ENCODE measurements at places on chromosomes 5 and 9. TPM values are rescaled to one million over a fixed set of nuclear protein-coding genes. Genes with fewer than 3 reads are reported as not detected.

GRCh38 chr5:132321109-132321721 is 27.0 kb downstream of the SLC22A4 start:
- H3K36me3 ChIP-seq, result no peaks in the 10 kb centered on the region
- H3K4me1 ChIP-seq, result no peaks in the 10 kb centered on the region
- H3K4me3 ChIP-seq, result no peak overlapping the region

Gene GRM6
- not detected for total RNA-seq

DNA sequence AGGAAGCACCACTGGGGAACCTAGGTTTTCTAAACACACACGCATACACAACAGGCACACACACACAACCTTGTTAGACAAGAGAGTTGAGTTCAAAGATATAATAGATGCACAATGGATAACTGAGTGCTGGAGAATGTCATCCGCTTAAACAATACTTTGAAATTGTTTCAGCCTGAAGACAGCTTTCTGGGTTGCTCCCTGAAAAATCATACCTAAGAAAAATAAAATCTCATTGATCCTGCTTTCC is 126.1 kb downstream of the TMEM161B start:
- no peaks in the 10 kb centered on the region for H3K36me3 ChIP-seq
- H3K4me3 ChIP-seq, result no peak overlapping the region
- H3K4me1 ChIP-seq, result peaks cover 20% of the 10 kb centered on the region
- H3K27ac ChIP-seq, result no peak overlapping the region
- H3K27me3 ChIP-seq, result peaks cover 45% of the 10 kb centered on the region

Gene BTNL9
- not detected for total RNA-seq

- no peaks in the 10 kb centered on the region for H3K27me3 ChIP-seq
- no peaks in the 10 kb centered on the region for H3K4me1 ChIP-seq
- no peak overlapping the region for H3K27ac ChIP-seq
Observed at GRCh38 chr9:6805532-6805931, 47.8 kb downstream of the KDM4C start.

DNA sequence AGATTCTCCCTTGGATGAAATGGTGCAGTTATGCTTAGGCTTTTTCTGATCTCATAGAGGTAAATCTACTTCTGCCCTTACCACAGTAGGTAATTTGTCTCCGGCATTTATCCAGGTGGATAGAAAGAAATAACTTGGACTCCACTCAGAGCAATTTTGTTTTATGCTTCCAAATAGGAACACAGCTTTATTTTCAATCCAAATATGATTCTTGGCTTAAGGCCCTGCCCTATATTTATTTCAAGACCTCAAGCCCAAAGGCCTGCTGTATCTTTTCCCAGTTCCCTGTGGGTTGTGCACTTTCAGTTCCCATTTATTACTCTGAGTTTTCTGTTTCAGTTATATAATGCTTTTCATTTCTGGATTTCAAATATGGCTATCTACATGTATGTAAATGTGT is 274.2 kb upstream of the SMC2 start:
- no peaks in the 10 kb centered on the region for H3K27me3 ChIP-seq
- no peak overlapping the region for H3K27ac ChIP-seq
- no peaks in the 10 kb centered on the region for H3K4me1 ChIP-seq
- no peak overlapping the region for H3K4me3 ChIP-seq

DNA sequence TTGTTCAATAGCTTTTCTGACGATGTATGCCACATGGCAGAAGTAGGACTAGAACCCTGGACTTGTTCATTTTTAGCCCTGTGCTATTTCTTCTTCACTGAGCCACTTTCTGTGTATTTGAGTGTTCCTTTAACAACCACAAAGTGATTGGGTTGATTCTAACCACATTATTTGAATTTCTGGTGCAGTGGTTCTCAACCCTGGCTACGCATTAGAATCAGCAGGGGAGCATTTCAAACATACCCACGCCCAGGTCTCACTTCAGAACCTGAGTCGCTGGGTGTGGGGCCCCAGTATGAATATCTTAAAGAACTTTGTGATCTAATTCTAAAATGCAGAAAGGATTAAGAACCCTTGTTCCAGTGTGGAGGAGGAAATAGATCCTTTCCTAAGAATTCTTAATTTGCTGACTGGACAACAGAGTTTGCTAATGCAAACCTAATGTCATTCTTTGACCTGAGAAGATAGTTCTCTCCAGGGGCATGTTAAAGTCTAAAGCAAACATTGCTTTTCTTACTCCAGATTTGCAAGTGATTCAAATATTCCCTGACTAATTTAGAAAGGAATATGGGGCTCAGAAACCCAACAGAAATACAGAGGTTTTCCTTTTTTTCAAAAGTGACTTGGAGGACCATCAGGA is 75.4 kb upstream of the GDNF start:
- DNase-seq, result no peak
- H3K4me3 ChIP-seq, result no peak overlapping the region
- H3K27me3 ChIP-seq, result peaks cover 24% of the 10 kb centered on the region
- H3K4me1 ChIP-seq, result no peaks in the 10 kb centered on the region
- H3K27ac ChIP-seq, result no peak overlapping the region
- H3K36me3 ChIP-seq, result peaks cover 1% of the 10 kb centered on the region

DNA sequence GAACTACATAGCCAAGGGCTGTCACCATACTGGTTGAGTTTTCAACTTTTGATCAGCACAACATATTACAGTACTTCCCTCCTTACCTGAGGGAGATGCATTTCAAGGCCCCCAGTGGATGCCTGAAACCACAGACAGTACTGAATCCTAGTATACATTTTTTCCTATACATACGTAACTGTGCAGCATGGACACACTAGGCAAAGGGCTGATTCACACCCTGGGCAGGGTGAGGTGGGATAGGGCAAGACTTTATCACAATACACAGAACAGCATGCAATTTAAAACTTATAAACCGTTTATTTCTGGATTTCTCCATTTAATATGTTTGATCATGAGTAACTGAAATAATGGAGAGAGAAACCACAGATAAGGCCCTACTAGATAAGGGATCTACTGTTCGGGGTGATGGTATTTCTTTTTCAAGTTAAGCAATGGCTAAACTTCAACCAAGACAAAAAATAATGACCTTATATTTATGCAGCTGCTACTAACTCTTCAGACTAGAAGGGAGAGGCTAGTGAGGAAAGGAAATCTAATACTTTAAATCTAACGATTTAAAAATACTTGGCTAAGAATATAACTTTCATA is 186.9 kb upstream of the GNA14 start:
- peaks cover 2% of the 10 kb centered on the region for H3K27me3 ChIP-seq
- no peak overlapping the region for H3K4me3 ChIP-seq
- H3K36me3 ChIP-seq, result peaks cover 2% of the 10 kb centered on the region
- no peak overlapping the region for H3K27ac ChIP-seq
- H3K4me1 ChIP-seq, result peaks cover 4% of the 10 kb centered on the region

GRCh38 chr9:113657765-113658544 is 194.4 kb downstream of the RGS3 start:
- H3K36me3 ChIP-seq, result no peaks in the 10 kb centered on the region
- H3K27me3 ChIP-seq, result peaks cover 25% of the 10 kb centered on the region
- H3K27ac ChIP-seq, result no peak overlapping the region
- peak; percentile 86 for DNase-seq
- H3K4me1 ChIP-seq, result peaks cover 13% of the 10 kb centered on the region

- peak within 1 kb of the TSS; percentile 91 for H3K27ac ChIP-seq
- peak; percentile 89 for DNase-seq
- H3K36me3 ChIP-seq, result peaks cover 13% of the 10 kb centered on the region
- peak within 1 kb of the TSS; percentile 83 for H3K4me3 ChIP-seq
- H3K4me1 ChIP-seq, result peaks cover 43% of the 10 kb centered on the region
- H3K27me3 ChIP-seq, result no peaks in the 10 kb centered on the region
Observed at GRCh38 chr9:131393622-131394463, at the start of gene PRRC2B. PRRC2B (plus strand) TSS chr9:131394086; CDS start chr9:131430145, 36,059 bp downstream.

DNA sequence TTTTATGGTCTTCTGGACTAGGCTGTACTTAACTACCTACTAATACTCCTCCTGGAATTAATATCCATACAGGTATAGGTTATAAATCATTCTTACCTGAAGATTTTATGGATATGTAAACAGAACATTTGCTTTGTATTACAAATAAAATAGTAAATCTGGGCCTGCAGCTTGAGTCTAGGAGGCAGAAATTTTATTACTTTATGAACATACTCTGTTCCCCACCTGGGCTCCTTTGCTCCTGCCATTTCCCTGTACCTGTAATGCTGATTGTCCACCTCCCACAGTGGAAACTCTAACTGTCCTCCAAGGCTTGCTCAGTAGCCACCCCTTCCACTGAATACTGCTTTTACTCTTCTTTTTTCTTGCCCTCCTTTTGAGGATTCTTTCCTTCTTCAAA is 108.0 kb downstream of the PAM start:
- no peak for DNase-seq
- peaks cover 10% of the 10 kb centered on the region for H3K4me1 ChIP-seq
- H3K4me3 ChIP-seq, result no peak overlapping the region
- H3K27ac ChIP-seq, result no peak overlapping the region
- peaks cover 13% of the 10 kb centered on the region for H3K27me3 ChIP-seq
- H3K36me3 ChIP-seq, result peaks cover 2% of the 10 kb centered on the region

GRCh38 chr5:67605730-67606585 is 409.4 kb upstream of the CD180 start:
- no peak overlapping the region for H3K4me3 ChIP-seq
- no peak overlapping the region for H3K27ac ChIP-seq
- peaks cover 5% of the 10 kb centered on the region for H3K27me3 ChIP-seq
- H3K36me3 ChIP-seq, result no peaks in the 10 kb centered on the region

DNA sequence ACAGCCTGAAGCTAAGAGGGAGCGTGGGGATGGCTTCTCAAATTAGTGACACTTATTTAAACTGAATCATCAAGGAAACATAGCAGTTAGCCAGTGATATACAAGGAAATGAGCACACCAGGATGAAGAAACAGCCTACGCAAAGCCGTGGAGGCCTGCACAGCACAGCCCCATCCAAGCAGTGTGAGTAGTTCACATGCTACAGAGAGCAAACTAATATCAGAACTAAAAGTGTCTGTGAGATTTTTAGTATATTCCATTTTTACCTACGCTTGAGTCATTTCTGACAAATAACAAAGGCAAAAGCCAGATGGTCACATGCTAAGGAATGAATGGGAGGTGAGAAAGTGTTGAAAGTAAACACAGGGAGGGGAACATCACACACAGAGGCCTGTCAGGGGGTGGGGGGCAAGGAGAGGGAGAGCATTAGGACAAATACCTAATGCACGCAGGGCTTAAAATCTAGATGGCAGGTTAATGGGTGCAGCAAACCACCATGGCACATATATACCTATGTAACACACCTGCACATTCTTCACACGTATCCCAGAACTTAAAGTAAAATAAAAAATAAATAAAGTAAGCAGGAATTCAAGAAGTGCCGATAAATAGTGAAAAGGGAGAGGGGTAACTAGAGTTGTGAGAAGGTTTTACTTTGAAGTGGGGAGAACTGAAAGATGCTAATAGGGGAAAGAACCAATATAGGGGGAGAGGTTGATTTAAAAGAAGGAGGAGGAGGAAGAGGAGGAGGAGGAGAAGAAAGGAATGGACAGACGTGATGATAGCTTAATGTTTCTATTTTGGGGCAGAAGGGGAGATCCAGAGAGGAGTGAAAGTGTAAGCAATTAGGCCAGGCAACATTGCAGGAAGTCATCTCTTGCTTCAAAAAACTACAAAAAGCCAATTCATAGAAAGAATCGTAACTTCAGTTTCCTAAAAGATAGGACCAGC is 100.9 kb upstream of the PTGER4 start:
- no peaks in the 10 kb centered on the region for H3K27me3 ChIP-seq
- H3K4me3 ChIP-seq, result peak overlapping the region; percentile 73
- peak overlapping the region; percentile 79 for H3K27ac ChIP-seq
- DNase-seq, result peak; percentile 61

- no peaks in the 10 kb centered on the region for H3K27me3 ChIP-seq
- DNase-seq, result no peak
- H3K4me1 ChIP-seq, result no peaks in the 10 kb centered on the region
- H3K27ac ChIP-seq, result no peak overlapping the region
- no peak overlapping the region for H3K4me3 ChIP-seq
Observed at GRCh38 chr5:44740660-44741059, 68.1 kb upstream of the MRPS30 start.

Gene DRD1
- not detected for total RNA-seq

Gene MEIKIN
- not detected for total RNA-seq

Gene FGF10
- not detected for total RNA-seq

GRCh38 chr5:16690243-16690852 is 73.6 kb upstream of the RETREG1 start:
- H3K4me3 ChIP-seq, result no peak overlapping the region
- no peak for DNase-seq
- no peak overlapping the region for H3K27ac ChIP-seq

- peak overlapping the region; percentile 92 for H3K27ac ChIP-seq
- H3K4me1 ChIP-seq, result peaks cover 75% of the 10 kb centered on the region
- peak overlapping the region; percentile 87 for H3K4me3 ChIP-seq
- H3K36me3 ChIP-seq, result no peaks in the 10 kb centered on the region
- peak; percentile 89 for DNase-seq
- no peaks in the 10 kb centered on the region for H3K27me3 ChIP-seq
Observed at GRCh38 chr5:132496631-132497487, 6.3 kb upstream of the IRF1 start.

Gene SPINK1
- total RNA-seq, result not detected

DNA sequence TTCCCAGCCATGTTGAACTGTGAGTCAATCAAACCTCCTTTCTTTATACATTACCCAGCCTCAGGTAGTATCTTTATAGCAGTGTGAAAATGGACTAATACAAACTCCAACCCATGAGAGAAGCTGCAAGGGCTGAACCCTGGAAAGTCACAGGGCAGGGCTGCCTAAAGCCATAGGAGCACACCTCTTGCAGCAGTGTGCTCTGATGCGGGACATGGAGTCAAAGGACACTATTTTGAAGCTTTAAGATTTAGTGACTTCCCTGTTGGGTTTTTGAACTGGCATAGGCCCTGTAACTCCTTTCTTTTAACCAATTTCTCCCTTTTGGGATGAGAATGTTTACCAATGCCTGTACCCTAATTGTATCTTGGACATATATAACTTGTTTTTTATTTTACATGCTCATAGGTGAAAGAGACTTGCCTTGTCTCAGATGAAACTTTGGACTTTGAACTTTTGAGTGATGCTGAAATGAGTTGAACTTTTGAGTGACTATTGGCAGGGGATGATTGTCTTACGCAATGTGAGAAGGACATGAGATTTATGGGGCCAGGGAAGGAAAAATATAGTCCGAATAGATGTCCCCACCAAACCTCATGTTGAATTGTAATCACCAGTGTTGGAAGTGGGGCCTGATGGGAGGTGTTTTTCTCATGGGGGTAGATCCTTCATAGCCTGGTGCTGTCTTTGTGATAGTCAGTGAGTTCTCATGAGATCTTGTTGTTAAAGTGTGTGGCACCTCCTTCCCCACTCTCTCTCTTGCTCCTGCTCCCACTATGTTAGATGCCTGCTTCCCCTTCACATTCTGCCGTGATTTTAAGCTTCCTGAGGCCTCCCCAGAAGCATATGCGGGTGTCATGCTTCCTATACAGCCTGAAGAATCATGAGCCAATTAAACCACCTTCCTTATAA is 159.5 kb upstream of the SPEF2 start:
- no peak overlapping the region for H3K4me3 ChIP-seq
- no peak for DNase-seq
- H3K27me3 ChIP-seq, result peaks cover 5% of the 10 kb centered on the region
- H3K4me1 ChIP-seq, result no peaks in the 10 kb centered on the region
- no peaks in the 10 kb centered on the region for H3K36me3 ChIP-seq

Gene GFRA3
- 0.19 TPM for total RNA-seq

Gene DMGDH
- total RNA-seq, result 0.33 TPM

Measured in activated CD8-positive, alpha-beta memory T cell treated with anti-CD3 and anti-CD28 coated beads, Interleukin-2, amount 10 ng/mL, durations not matched to agents 7 days and 5 days (primary cell).